ENCODE measurements at places on chromosomes 11 and 22.

GRCh38 chr11:2480874-2481220 lies 36.0 kb downstream of the KCNQ1 start:
- no peak for DNase-seq

- DNase-seq = no peak
Measured at GRCh38 chr11:75893251-75893650, 78.2 kb downstream of the UVRAG start.

DNA sequence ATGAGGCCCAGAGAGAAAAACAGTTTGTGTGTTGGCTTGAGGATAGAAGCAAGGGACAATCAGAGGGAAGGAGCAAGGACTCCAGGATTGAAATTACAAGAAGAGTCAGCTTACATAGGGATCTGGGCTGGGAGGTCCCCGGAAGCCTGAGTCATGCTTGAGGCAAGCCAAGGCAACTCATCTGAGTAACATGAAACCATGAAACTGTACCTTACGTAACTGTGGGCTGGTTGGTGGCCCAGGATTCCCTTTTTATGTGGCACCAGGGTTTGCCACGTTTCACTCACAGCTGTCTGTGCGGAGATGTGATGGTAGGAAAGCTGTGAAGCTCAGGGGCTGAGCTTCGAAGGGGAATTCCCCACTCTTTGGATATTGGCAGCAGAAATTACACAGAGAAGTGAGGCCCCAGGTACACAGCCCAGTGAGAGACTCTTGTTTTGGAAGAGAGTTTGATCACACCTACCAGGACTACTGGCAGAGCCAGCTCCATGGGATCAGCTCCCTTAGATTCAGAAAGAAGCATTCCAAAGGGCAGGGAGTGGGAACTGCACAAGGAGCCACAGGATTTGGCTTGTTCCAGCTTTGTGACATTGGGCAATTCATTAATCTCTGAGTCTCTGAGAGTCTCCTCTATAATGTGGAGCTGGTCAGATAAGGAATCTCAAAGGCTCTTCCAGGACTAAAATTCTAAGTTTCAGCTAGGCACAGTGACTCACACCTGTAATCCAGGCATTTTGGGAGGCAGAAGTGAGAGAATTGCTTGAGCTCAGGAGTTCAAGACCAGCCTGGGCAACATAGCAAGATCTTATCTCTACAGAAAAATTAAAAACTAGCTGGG lies 7.8 kb downstream of the SLC5A1 start:
- peak; percentile 75 for DNase-seq

DNA sequence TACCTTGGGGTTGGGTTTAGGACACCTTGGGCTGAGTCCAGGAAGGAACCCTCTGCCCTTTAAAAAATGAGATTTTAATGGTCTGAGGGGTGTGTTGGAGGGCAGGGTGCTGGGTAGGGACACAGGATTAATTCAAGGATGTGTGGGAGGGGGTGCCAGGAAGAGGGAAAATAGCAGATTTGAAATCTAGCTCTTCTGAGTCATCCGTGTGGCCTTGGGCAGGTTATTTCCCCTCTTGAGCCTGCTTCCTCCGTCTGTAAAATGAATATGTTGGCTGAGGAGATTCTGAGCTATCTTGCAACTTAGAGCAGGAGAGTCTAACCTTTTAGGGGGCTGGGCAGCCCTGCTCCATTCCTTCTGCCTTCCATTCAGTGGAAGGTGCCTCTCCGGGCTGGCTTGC lies 3.0 kb downstream of the TSPAN18 start:
- DNase-seq = peak; percentile 30

DNA sequence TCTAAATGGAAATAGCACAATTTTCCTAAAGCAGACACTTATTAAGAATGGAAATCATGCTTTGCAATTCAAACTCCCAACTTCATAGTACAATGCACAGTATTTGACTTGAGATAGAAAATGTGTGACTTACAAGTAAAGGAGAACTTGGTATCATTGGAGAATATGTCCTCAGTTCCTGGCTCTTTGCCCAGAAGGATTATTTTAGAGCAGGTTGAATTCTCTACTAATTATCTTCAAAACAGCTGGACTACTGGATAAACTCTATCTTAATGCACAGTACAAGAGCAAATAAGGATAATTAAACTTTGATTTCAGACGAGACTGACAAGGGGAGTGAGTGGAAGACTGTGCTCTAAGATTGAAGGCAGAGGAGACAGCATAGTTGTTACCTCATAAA lies 839.4 kb downstream of the OPCML start:
- DNase-seq = no peak

- DNase-seq = no peak
Measured at GRCh38 chr22:46923394-46923793, 160.9 kb downstream of the TBC1D22A start.

DNA sequence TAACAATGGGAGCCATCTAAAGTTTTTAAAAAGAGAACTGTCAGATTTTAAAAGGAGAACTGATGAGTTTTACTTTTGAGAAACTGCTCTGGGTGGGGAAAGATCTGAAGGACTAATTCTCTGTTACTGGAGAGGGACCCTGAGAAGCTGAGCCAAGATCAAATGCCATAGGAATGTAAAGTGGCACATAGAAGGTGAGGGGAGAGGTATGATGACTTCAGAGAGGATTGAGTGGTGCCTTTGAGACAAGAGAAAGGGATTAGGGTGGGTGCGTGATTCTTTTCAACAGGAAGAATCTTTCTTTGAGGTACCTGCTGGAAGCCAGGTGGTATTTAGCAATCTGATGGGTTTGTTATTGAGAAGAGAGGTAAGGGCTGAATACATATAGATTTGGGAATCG lies 9.0 kb downstream of the CRKL start:
- DNase-seq = no peak

GRCh38 chr11:102934735-102935134 lies 20.8 kb downstream of the MMP13 start:
- no peak for DNase-seq

DNA sequence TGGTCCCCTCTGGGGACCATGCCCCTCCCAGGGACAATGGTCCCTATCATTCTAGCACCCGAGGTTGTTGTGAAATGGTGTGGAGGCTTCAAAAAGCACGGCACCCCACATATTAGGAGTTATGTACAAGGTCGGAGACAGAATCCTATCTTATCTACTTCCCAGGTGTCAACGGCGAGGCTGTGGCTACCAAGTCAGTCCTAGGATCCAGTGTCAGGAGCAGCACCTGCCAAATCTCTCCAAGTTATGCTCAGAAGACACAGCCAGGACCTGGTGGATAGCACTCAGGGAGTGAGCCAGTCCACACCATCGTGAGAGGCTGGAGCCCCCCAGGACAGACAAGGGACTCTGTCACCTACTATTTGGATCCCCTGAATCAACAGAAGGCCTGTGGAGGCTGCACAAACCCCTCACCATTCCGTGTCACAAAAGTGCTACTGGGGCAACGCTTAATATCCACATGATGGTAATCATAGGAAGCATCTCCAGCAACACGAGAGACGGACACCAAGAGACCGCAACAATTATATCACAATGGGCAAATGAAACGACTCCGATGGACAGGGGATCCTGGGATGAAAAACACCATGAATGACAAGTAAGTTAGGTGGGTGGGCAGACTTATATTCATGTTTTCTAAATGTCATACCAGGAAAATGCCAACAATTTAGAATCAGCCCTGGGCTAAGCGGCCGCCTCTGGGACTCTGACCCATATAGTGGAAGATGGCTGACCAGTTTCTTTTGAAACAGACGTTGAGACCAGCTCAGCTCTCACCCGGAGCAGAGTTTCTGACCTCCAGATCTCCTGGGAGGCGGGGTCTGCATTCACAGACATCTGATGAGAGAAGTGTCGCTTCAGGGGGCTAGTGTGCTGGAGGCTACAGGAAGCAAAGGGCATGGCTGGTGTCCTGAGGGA lies 108.4 kb downstream of the MED15 start:
- DNase-seq = no peak

DNA sequence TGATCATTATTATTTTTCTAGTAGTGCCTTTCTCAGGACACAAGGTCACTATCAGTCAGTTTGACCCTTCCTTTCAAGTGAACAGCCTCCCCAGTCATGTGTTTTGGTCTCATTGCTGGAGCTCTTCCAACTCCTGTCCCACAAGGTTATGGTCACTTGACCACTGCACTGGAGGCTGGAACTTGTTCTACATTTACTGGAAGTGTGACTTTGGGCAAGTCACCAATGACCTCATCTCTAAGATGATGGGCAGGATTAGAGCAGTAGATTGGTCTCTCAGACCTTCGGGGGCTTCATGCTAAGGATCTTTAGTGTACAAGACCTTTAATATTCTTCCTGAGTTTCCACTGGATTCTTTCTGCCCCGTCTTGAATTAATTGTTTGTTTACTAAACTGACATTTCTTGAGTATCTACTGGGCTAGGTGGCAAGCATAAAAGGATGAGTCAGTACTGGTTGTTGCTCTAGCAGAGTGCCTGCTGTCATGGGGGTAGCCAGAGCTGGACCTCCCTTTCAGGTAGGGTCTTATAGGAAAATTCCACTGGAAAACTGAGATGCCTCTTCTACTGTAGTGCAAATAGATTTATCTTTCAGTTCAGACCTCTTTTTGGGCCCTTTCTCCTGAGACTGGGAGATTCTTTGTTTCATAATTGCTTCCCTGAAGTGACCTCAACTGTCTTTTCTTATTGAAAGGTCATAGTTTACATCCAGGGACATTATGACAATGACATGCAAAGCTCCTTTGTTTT lies 106.8 kb downstream of the GRAMD1B start:
- DNase-seq = no peak

GRCh38 chr11:99069856-99070444 lies 49.2 kb downstream of the CNTN5 start:
- peak; percentile 2 for DNase-seq

DNA sequence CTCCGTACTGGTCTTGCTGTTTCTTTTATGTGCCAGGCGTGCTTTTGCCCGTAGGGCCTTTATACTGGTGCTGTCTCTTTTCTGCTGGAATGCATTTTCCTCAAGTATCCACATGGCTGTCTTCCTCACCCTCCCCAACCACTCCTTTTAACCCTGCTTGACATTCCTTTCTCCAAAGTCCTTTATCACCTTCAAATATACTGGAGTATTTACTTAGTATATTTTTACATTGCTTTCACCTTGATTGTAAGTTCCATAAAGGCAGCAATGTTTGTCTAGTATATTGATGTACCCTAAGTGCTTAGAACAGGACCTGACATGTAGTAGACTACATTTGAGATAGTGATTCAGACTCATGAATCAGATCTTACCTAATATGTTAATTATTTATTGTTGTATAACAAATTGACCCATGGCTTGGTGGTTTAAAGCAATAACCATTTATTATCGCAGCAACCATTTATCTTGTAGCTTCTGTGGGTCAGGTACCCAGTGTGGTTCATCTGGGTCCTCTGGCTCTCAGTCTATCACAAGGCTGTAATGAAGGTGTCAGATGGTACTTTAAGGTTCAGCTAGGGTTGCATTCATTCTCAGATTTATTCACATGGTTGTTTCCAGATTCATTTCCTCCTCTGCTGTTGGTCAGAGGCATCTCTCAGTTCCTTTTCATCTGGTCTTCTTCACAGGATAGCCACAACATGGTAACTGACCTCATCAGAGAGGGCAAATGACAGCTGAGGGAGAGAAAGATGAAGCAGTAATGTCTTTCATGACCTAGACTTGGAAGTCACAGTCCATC lies 34.2 kb downstream of the DDX10 start:
- DNase-seq = no peak

GRCh38 chr11:36454551-36454940 lies 55.5 kb downstream of the TRAF6 start:
- no peak for DNase-seq

- DNase-seq = peak; percentile 45
Measured at GRCh38 chr11:92329646-92330045, 105.0 kb downstream of the FAT3 start.

DNA sequence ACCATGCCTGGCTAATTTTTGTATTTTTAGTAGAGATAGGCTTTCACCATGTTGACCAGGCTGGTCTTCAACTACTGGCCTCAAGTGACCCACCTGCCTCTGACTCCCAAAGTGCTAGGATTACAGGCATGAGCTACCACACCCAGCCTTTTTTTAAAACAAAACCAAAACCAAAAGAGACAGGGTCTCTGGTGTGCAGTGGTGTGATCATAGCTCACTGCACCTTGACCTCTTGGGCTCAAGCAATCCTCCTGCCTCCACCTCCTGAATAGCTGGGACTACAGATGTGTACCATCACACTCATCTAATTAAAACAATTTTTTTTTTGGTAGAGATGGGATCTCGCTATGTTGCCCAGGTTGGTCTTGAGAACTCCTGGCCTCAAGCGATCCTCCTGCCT lies 77.7 kb downstream of the PTPRJ start:
- DNase-seq = no peak

DNA sequence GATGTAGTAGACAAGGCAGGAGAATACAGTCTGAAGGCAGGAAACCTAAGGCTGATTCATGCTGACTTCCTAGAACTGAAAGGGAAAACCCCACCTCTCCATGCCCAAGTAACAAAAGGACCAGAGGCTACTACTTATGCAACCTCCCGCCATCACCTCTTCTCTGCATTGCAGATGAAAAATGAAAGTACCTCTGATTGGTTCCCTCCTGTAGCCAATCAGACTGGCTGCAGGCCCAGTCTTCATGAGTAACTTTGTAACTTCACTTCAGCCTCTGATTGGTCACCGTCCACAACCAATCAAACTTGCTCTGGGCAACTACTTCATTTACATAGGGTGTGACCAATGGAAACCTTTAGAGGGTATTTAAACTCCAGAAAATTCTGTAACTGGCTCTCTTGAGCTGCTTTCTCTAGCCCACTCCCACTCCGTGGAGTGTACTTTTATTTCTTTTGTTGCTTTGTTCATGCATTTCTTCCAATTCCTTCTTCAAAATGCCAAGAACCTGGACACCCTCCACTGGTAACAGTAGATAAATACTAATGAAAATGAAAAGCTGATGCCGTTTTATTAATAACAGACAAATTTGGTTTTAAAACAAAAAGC lies 5.2 kb upstream of the MAP6 start:
- DNase-seq = peak; percentile 59
